Epithelial cell of proximal tubule (primary cell): ENCODE measurements at places on chromosomes 12 and 14. TPM values are rescaled to one million over a fixed set of nuclear protein-coding genes. Genes with fewer than 3 reads are reported as not detected.
A peak's percentile ranks its signal among the peaks of the same experiment; 100 is the strongest.

SLC6A15 gene
- 1.4 and 2.3 TPM in 2 replicates for total RNA-seq

SOX5 gene
- 0.07 and 0.17 TPM in 2 replicates for total RNA-seq

SLC17A8 gene
- not detected in 2 replicates for total RNA-seq

KCNC2 gene
- not detected in 2 replicates for total RNA-seq

MOAP1 gene
- total RNA-seq = 13.7 and 19.7 TPM in 2 replicates

GRCh38 chr12:106878804-106879203 is 76.9 kb upstream of the TMEM263 start:
- no peak for DNase-seq

GRCh38 chr14:56004786-56005185 is 113.4 kb upstream of the PELI2 start:
- DNase-seq = peak; percentile 73

DNA sequence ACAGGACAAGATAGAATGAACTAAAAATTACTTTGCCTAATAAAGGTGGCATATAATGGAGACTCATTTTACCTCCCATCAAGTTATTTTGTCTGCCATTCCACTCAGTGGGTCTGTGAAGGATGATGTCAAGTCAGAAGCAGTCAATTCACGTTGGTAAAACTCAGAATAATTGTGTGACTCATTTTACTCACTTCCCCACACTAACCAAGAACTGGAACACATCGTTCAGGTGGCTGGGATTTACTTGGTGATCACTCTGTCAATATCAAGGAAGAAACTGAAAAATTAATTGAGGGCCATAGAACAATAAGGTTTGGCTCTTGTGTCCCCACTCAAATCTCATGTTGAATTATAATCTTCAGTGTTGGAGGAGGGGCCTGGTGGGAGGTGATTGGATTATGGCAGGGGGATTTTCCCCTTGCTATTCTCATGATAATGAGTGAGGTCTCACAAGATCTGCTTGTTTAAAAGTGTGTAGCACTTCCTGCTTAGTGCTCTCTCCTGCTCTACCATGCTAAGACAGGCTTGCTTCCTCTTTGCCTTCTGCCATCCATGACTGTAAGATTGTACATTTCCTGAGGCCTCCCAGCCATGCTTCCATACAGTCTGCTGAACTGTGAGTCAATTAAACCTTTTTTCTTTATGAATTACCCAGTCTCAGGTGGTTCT is 35.7 kb upstream of the GTF2A1 start:
- no peak for DNase-seq

GRCh38 chr14:92400579-92401444 is 77.8 kb downstream of the SLC24A4 start:
- no peak for DNase-seq

- DNase-seq = no peak
Measured at GRCh38 chr12:2457933-2458414, 336.8 kb upstream of the FKBP4 start.

GRCh38 chr14:54219261-54220070 is 177.3 kb upstream of the CDKN3 start:
- no peak for DNase-seq

- no peak for DNase-seq
Measured at GRCh38 chr12:102008615-102009126, 53.1 kb downstream of the WASHC3 start.

DNA sequence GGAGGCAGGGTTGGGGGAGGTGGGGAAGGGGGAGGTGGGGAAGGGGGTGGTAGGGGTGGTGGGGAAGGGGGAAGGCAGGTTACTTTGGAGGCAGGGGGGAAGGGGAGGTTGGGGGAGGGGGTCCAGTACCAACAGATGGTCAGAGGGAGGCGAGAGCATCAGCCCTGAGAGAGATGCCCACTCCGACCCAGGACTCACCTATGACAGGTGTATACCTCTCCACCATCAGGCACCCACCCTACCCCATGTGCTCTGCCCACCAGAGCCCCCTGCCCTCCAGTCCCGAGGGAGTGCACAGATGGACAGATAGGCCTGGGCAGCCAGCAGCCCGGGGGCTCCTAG is 18.6 kb downstream of the JAG2 start:
- no peak for DNase-seq

DNA sequence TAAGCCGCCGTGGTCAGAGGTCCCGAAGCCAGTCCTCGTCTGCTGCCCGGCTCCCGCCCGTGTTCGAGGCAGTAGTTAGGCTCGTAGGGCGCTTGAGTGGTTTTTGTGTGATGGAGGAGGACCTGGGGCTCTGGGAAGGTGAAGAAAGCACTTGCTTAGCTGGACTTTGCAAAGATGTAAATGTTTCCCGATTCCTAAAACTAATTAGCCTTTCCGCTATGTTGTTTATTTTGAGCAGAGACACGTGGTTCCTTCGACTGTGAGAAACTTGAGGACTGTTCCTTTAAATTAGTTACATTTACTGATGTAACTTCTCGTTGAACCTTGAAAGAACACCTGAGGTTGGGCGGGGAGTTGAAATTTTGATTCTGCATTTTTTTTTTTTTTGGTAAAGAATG is 33.9 kb downstream of the MIA2 start:
- DNase-seq = no peak

DNA sequence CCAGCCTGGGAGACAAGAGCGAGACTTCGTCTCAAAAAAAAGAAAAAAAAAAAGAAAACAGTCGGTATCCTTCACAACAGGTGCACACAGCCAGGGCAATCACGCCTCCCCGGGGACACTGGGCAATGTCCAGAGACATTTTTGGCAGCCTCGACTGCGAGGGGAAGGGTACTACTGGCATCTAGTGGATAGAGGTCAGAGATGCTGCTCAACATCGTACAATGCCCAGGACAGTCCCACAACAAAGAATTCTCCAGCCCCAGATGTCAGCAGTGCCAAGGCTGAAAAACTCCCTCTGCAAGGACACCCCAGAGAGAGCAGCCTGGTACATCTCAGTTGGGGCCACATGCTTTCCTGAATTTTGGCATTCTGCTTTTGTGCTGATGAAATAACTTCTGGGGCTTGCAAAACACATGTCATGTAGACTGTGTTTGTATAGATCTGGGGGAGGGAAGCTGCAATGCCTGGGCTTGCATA is 21.5 kb downstream of the ALDH2 start:
- no peak for DNase-seq

DNA sequence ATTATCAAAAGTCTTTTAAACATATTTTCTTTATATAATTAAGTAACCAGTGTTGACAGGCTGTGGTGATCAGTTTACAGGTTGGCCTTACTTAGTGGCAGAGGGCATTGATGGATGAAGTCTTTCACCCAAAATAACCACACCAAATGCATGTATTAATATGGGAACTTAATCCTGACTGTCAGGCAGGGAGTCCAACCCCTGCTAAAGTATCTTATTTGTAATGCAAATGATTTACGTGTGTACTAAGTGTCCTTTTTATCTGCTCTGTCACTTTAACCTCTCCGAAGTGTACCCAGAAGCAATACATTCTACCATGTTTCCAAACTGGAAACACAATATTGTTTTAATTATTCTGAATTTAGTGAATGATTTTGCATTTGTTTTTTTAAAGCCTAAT is 1.4 kb downstream of the MYBPC1 start:
- DNase-seq = no peak

DNA sequence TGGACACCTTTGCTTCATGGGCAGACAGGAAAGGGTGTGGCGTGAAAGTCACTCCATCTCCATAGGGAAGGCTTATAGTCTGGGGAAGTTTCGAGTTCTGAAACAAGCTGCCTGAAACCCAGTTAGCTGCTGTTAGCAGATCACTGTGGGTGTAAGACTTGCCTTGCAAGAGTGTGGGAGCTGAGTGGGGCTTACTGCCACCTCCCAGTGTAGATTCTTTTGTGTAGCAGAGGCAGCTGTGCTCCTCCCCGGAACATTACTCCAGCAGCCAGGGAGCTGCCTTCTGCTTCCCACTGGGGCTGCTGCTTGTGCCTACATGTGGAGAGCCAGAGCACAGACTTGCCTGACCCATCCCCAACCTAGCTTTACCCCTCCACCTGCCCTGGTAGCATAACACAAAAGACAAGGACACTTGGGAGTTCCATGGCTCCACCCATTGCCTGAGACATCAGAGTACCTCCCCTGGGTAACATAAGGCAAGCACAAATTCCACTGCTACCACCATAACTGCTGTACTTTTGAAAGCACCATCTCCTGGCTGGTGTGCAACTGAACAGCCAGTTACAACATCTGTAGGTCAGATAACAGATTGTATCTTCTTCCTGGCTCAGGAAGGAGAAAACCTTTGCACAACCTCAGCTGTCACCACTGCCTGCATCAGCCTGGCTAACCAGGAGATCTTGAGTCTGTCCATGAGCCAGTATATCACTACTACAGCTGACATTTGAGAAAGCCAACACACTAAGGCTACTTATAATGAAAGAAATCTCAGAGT is 69.5 kb downstream of the ADAMTS20 start:
- no peak for DNase-seq

GRCh38 chr14:63725786-63726460 is 1.9 kb downstream of the SGPP1 start:
- DNase-seq = no peak

- DNase-seq = no peak
Measured at GRCh38 chr14:102323102-102323501, 3.6 kb downstream of the ZNF839 start.

DNA sequence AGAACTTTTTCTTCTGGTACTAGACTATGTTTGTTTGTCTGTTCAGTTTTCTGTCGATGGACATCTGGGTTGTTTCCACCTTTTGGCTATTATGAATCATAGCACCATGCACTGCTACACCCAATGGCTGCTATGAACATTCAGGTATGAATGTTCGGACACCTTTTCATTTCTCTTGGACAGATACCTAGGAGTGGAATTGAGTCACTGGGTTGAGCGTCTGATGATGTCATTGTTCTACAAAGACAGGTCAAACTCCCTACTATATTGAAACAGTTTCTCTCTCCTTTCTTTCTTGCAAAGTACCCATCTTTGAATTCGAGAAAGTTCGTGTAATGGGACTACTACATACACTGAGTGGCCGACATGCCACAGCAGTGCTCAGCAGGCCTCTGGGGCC is 44.7 kb downstream of the KCTD10 start:
- no peak for DNase-seq

DNA sequence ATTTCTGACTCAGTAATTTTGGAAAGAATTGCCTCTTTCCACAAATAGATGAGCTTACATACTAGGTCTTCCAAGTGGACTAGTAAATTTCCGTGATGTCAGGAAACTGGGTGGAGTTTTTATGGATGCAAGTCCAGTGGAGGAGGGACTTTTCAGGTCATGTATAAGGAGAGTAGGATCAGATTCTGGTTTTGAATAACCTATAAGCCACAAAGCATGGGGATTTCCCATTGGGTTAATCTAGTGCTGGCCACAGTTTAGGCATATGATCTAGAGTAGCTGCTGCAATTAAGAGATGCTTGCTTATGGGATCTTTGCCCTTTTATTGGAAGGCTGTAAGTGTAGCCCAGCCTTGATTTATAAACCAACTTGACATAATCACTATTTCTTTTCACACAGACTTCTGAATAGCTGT is 33.8 kb downstream of the STK38L start:
- no peak for DNase-seq

DNA sequence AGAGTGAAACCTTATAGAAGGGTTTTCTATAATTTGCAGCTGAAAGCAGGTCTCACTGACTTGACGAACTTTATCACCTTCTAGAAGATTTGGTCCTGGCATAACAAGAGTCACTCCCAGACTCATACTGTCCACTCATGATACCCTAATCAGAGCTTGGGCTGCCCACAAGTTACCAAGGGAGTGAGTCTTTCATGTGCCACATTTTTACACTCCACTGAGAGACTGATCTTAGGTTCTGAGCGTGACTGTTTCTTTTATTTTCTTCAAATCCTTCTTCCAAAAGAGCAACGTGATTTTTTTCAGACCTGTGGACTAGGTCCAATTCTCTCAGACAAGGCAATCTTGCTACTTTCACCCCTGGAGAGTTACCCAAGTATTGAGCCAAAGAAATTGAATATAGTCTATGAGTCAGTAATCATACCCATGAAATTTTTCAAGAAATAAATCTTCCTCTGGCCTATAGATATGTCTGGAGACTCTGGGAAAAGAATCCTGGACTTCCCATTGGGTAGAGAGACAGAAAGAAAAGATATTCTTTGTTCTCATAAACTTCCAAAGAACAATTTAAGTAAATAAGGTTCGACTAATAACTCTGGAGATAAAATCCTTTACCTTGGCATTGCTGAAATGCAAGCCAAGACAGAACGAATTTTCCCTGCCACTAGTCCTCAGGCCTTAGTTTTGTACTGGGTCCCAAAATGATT is 26.9 kb downstream of the SIX1 start:
- DNase-seq = no peak

GRCh38 chr14:101235335-101236103 is 325.8 kb upstream of the DIO3 start:
- DNase-seq = no peak
